ENCODE measurements at places on chromosomes 13 and 19. TPM values are rescaled to one million over a fixed set of nuclear protein-coding genes. Genes with fewer than 3 reads are reported as not detected.

Gene DENND1C
- total RNA-seq: 105 TPM

Gene FUT6
- not detected for total RNA-seq

Gene ARL11
- 0.65 TPM for total RNA-seq

Gene LRRC4B
- 0.58 TPM for total RNA-seq

GRCh38 chr13:60583911-60584753, 187.1 kb downstream of the TDRD3 start:
- peak; percentile 14 for DNase-seq

- no peak for DNase-seq
Measured at GRCh38 chr13:20775961-20776360, 2.2 kb upstream of the EEF1AKMT1 start.

- no peak for DNase-seq
Measured at GRCh38 chr13:90049989-90050671, 1297.4 kb upstream of the MIR17HG start.
